NCI-H1930 (cell line): ENCODE measurements at places on chromosomes 1 and 21.
A peak's percentile ranks its signal among the peaks of the same experiment; 100 is the strongest.

- no peak for DNase-seq
Measured at GRCh38 chr1:150764617-150765101, 919 bp downstream of the CTSS start.

- DNase-seq = no peak
Measured at GRCh38 chr1:222369148-222369547, 178.8 kb downstream of the HHIPL2 start.

- no peak for DNase-seq
Measured at GRCh38 chr1:183231545-183231944, 45.5 kb downstream of the LAMC2 start.

DNA sequence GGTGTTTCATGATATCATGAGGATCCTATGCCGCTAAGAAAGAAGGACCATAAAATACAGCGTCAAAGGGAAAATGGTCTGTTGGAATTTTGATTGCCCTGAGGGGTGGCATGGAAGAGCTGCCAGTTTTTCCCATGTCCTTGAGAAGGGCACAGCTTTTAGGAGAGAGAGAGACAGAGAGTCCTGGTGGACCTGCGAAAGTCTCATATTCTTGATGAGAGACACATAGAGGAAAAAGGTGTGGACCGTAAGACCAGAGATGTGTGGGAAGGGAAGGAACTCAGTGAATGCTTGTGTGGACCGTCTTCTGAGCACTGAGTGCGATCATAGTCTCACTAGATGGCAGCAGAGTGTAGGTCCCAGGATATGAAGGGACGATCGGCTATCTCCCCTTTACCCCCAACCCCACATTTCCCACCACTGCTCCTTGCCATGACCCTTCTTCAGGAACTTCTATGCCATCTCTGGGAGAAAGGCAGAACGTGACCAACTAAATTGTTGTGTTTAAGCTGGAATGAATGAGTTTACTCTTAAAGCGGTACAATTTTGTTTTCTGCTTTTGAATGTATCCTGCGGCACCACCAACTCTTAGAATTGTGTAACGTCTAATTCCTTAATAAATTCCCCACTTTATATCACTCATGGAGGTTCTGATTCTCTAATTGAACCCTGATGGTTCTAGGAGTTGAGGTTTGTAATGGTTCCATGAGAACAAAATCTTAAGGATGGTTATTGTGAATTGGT lies 117.7 kb downstream of the CTH start:
- peak; percentile 24 for DNase-seq

- no peak for DNase-seq
Measured at GRCh38 chr21:26684889-26685288, 111.8 kb upstream of the CYYR1 start.

DNA sequence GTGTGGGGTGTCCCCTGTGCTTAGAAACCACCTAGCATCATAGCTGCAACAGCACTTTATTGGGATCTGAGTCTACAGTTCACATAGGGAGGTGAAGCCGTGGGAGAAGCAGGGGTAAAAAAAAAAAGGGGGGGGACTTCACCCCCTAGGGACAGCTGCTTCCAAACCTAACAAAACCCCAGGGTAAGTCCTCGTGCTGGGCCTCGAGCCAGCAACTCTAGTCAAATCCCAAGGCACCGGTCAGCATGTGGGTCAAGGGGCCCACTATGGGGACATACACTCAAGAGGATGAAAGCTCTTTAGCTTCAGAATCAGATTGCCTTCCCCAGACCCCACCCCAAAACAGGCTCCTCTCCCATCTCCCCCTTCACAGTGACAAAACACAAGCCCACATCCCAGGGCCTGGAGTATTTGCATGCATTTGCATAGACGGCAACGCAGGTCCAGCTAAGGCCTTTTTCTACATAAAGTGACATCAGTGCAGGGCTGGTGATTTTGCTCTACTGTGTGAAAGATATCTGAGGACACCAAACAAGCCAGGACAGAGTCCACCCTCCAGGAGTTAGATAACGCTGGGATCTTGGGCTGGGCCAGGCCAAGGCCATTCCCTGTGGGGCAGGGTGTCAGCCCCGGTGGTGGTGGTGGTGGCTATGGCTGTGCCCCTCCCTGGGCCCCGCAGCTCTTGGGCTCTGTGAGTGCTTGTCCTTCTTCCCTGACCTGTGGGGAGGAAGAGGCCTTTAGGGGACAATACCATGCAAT lies 8.1 kb upstream of the PMVK start:
- DNase-seq = no peak

GRCh38 chr1:20486457-20487235 lies 636 bp upstream of the CAMK2N1 start:
- DNase-seq = peak; percentile 27

- DNase-seq = peak; percentile 60
Measured at GRCh38 chr1:230868736-230869385, 540 bp upstream of the C1orf198 start.

DNA sequence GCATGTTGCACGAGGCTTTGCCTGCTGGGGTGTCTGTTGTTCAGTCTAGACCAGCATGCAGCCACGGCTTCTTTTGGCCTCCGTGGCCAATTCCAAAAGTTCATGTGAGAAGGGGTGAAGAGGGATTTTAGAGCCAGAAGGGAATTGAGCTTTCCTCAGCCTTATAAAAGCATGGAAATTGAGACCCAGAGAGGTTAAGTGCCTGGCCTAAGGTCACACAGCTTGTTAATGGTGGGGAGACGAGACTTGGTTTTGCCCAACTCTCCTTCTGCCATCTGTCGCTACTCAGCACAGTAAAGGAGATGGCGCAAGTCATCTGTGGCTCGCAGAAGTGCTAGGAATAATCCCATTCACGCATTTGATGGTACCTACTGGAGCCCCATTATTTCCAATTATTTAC lies 25.7 kb downstream of the ZBTB18 start:
- DNase-seq = no peak

DNA sequence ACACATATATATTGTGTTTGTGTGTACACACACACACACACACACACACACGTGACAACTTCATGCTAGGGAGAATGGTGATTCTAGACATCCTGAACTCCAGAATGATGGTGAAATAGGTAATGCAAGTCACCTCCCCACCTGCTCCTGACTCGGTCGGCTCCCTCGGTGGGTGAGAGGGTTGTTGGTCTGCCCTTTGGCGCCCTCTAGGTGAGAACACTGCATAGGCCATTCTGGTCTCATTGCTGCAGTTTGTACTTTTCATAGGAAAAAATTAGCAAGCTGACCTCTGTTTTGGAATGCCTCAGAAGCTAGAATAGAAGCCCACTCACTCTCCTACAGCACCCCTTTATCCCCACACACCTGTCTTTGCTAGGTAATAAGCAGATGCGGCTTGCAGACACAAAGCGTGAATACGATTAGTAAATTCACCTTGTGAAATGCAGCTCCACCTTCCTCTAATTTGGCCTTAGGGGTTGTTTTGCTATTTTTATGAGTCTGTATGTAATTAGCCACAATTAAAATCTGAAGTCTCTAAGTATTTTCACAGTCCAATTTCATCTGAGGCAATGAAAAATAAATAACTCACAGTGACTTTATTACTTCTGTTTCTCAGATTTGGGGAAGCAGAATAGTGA lies 130.0 kb upstream of the KCNJ15 start:
- peak; percentile 50 for DNase-seq

- DNase-seq = no peak
Measured at GRCh38 chr1:174258148-174258550, 98.8 kb downstream of the RABGAP1L start.

DNA sequence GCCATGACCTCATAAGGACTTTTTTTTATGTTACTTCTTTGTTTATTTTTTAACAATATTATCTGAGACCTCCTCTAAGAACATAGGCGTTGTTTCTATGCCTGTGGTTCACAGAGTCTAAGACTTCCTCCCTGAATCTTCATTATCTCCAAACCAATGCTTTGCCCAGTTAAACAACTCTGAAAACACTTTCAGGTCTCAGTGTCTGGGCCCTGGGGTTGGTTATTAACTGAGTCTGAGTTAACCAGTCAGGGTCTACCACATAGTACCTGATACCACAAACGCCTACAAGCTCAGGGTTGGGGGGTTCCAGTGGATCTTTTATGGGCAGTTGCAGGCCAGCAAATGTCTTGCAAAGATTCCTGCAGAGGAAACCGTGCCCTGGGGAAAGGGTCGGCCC lies 138.2 kb downstream of the AJAP1 start:
- no peak for DNase-seq

DNA sequence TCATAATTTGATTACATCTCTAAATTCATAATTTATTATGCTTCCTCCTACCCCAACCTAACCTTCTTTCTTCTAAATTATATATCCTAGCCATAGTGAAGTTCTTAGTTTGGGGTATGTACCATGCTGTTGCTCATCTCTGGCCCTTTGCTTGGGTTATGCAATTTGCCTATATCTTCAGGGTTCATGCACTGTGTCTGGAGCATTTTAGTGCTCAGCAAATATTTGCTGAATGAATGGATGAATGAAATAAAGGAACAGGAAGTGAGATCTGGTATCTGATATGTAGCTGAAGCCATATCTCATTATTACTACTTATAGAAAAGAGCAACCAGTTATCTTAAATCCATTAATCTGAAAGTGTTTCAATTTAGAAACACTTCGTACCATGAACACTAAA lies 137.6 kb downstream of the GPATCH2 start:
- no peak for DNase-seq

DNA sequence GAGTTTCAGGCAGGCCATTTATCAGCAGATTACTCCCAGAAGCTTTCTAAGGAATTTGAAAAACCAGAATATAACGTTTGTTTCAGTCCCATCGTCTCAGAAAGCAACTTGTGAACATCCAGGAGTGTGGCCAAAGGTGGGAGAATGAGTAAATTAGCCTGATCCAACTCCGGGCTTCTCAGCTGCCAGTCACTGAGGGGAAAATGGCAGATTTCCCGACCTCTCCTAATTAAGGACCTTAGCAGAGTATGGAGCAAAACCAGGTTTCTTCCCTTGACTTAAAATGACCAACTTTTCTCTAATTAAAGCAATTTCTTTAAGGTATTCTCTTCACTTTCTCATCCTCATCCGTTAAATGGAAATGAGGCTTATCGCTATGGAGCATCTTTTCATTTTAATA lies 1.0 kb downstream of the CORT start:
- no peak for DNase-seq

DNA sequence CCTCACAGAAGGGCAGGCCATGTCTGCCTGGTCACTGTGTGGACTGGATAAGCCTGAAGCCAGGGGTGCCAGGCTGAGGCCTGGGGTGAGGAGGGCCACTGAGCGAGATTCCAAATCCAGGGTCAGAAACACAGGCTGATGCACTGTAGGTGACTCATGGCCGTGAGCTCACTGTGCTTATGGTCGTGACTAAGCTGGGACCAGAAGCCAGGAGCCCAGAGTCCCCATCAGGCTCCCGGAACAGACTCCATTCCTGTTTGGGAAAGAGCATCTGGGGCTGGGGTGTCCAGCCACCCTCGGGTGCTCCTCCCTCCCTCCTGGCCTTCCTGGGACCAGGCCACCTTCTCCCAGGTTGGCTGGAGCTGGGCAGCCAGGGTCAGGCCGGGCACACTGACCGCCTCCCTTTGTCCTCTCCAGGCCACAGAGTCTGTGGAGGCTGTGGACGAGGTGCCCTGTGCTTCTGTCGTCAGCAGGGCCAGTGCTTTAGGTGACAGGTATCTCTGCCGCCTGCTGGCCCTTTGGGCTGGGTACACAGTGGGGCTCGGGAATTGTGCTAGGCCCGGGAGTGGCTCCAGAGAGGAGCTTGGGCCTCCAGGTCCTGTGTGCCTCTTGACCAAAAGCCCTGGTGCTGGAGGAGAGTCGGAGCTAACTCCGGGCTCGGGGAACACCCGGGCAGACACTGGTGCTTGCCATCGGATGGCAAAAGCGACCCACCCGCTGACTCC lies 36.7 kb downstream of the AJAP1 start:
- no peak for DNase-seq

- no peak for DNase-seq
Measured at GRCh38 chr1:65105596-65105995, 42.4 kb upstream of the AK4 start.

- no peak for DNase-seq
Measured at GRCh38 chr1:168338589-168339503, 58.2 kb downstream of the TBX19 start.

GRCh38 chr1:13781907-13782633 lies 82.1 kb downstream of the PRDM2 start:
- DNase-seq = no peak

- DNase-seq = no peak
Measured at GRCh38 chr1:204293605-204294337, 66.0 kb downstream of the PLEKHA6 start.

DNA sequence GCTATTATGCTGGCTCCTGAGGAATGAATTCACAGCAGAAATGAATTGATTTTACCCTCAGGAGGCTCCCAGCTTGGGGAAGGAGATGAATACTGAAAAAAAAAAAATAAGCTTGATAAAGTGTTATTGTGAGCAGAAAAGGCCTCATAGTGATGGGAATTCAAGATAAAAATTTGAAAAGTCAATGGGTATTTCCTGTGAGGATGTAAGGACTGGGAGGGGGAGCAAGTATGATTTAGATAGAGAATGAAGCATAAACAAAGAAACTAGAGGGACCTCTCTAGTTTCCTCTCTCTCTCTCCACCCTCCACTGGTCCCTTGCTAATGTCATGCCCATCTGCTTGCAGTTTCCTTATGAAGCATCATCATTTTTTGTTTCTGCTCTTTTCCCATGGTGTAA lies 439.0 kb upstream of the PLXNA2 start:
- DNase-seq = no peak

DNA sequence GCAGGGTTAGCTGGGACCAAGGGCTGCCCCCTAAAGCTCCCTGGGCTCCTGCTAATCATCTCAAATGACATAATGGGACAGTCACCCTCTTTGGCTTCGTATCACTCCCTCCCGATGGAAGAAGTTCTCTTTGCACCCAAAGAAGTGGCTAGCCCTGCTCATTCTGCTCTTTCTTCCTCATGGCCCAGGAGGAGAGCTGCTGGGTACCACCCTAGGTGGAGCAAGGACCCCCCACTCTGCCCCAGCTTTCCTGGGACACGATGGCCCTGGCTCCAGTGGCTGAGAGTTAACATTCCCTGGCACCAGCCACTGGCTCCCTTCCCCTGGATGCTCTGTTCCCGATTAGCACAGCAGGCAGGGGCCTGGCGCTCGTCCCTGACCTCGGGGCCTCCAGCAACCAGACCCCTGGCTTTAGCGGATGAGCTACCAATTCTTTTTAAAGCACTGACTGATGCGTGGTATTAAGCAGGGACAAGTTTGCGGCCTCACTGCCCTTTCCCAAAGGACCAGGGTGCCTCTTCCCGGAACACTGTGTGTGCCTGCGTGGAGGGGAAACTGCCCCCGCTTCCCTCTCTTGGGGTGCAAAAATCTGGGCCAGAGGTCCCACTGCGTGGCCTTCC lies 1.2 kb downstream of the MYOM3 start:
- DNase-seq = no peak

GRCh38 chr1:107879927-107880326 lies 85.1 kb downstream of the VAV3 start:
- DNase-seq = no peak

DNA sequence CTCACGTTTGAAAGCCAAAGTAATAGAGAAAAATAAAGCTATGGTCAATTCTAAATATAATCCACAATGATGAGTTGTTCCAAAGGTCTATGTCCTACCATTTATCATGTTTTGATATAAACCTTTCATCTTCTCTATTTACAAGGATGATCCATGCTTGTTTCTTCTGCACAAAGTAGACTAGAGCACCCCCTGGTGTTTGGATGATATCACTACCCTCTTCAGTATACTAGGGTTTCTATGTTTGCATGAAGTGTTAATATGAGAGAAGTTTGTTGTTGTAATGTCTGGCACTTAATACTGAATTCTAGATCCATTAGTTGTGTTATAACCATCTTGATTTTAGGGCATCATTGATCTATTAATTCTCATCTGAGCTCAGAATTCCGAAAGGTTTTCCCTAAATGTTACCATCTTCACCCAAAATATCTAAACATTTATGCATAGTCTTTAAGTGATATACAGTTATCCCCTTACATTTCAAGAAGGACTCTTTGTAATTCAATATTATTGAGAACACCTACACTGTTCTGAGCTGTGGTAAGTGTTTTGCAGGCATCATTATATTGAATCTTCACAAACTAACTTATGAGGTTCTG lies 21.1 kb downstream of the CLDN8 start:
- DNase-seq = peak; percentile 9
